ENCODE measurements at places on chromosomes 4 and X.

DNA sequence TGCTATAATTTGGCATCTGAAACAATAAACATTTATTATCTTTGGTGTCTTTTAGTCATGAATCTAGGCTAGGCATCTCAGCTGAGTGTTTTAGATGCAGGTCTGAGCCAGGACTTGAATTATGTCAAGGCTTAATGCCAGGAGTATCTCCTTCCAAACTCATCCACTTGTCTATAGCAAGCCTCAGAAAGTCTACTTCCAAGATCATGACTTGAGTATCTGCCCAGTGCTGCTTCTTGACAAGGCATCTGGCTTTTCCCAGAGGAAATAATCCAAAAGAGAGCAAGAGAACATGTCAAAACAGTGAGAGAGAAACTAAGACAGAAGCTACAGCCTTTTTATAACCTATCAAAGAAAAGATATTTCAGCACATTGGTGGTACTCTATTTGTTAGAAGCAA, 1052.1 kb upstream of the PCDH10 start:
- no peak for DNase-seq

GRCh38 chr4:76898385-76898692, 395 bp upstream of the SOWAHB start:
- DNase-seq: no peak

DNA sequence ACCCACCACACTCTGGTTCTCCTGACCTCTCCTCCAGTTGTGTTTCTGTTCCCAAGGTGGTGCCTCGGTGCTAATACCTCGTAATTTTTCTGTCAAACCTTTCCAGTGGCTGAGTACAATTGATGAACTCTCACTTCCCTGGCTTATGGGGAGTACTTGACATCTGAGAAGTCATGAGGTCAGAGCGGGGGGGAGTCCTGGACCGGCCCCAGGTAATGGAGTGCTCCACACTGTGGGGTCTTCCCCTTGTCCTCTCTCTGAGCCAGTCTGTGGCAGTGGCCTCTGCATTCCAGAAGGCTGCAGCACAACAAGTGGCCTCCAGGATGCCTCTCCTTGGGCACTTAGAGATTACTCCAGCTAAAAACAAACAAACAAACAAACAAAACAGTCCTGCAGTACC, 122.5 kb upstream of the TRIM2 start:
- no peak for DNase-seq

GRCh38 chrX:5802391-5802790, 426.3 kb downstream of the NLGN4X start:
- DNase-seq: no peak

- DNase-seq: peak; percentile 31
Observed at GRCh38 chr4:109302361-109303139, at the start of gene COL25A1. Gene COL25A1, minus strand, starts transcription at chr4:109302658.

DNA sequence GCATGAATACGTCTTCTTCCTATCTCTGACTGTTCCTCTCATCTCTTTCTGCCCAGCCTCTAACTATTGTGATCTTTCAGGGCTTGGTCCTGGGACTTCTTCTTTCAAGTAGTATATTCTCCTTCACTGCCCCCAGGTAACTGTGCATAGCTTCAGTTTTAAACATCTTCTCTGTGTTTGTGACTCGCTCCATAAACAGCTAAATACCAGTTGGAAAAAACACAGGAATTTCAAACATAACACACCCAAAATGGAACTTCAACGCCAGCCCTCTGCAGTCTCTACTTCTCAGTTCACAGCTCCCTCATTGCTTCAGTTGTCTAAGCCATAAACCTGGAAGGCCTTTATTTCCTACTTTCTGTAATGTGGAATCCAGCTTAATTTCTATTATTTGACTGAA, 16.6 kb downstream of the TRIML2 start:
- DNase-seq: no peak

Measured in tibial artery (tissue), 4 donors.